ENCODE measurements at places on chromosomes 1 and 21.

- no peak for DNase-seq
Measured at GRCh38 chr1:97632776-97633175, 288.1 kb downstream of the DPYD start.

GRCh38 chr1:203678943-203679661 is 52.5 kb downstream of the ATP2B4 start:
- DNase-seq: no peak

DNA sequence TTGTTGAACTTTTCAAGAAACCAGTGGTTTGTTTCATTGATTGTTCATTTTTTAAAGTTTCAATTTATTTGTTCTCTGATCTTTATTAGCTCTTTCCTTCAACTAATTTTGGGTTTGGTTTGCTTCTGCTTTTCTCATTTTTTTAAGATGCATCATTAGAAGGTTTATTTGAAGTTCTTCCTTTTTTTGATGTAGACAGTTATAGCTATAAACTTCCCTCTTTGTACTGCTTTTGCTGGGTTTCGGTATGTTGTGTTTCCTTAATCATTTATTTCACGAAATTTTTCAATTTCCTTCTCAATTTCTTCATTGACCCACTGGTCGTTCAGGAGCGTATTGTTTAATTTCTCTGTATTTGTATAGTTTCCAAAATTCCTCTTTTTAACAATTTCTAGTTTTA is 133.3 kb upstream of the GPR52 start:
- DNase-seq: no peak

DNA sequence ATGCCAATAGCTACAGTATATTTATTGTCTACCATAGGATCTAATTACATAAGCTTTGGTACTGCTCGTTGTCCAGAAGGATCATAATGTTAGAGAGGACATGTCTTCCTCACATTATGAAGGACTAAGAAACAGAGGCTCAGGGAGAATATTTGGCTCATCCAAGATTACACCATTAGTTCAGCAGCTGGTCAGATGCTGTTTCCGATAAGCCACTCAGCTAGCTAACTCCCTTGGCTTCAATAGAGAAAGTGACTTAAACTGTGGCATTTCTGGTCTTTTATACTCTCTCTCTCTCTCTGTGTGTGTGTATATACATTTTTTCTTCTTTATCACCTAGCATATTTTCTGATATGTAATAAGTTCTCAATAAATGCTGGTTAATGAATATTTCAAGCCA is 70.4 kb downstream of the DDR2 start:
- DNase-seq: no peak

Data from CD4-positive, alpha-beta T cell treated with Interleukin-21 for 1 hour (primary cell).